ENCODE measurements at places on chromosomes 2 and 18.

- DNase-seq: no peak
Measured at GRCh38 chr2:177165061-177165583, 47.5 kb upstream of the HNRNPA3 start.

- no peak for DNase-seq
Measured at GRCh38 chr18:9890196-9890595, 4.4 kb downstream of the TXNDC2 start.

- no peak for DNase-seq
Measured at GRCh38 chr2:237435844-237436587, 22.1 kb upstream of the COL6A3 start.

DNA sequence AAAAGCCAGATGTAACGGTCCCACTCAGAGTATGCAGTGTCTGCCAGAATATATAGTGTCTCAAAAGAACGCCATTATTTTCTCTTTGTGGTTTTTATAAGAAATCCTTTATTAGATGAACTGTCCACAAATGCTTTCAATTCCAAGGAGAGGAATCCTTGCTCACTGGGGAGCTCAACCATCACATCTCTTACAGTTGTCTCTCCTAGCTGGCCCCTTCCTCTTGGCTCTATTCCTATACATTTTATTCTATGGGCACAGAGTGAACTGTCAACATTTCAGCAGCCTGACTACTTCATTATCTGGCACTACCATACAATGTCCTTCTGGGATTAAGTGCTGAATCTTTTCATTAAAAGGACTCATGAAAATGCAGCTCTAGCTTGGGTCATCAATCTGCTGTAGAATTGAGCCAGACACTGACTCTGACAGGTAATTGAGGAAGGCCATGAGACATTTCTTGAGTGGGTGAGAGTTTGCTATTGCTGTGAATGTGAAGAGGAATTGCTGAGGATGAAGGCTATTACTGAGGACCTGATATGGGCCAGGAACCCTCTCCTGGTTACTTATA is 96.5 kb upstream of the THOC1 start:
- no peak for DNase-seq

DNA sequence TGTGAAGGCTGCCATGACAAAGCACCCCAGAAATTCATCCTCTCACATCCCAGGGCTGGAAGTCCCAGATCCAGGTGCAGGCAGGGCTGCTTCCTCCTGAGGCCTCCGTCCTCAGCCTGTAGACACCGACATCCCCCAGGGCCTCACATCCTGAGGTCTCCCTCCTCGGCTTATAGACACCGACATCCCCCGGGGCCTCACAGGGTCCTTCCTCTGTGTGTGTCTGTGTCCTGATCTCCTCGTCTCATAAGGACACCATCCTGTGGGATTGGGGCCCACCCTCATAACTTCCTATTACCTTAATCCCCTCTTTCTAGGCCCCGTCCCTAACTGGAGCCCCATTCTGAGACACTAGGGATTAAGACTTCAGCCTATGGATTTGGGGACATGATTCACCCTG is 92.0 kb upstream of the SNTG2 start:
- no peak for DNase-seq

- DNase-seq: no peak
Measured at GRCh38 chr2:237324405-237324831, 89.5 kb downstream of the COL6A3 start.

GRCh38 chr2:10300328-10300920 is 2.3 kb upstream of the HPCAL1 start:
- no peak for DNase-seq

DNA sequence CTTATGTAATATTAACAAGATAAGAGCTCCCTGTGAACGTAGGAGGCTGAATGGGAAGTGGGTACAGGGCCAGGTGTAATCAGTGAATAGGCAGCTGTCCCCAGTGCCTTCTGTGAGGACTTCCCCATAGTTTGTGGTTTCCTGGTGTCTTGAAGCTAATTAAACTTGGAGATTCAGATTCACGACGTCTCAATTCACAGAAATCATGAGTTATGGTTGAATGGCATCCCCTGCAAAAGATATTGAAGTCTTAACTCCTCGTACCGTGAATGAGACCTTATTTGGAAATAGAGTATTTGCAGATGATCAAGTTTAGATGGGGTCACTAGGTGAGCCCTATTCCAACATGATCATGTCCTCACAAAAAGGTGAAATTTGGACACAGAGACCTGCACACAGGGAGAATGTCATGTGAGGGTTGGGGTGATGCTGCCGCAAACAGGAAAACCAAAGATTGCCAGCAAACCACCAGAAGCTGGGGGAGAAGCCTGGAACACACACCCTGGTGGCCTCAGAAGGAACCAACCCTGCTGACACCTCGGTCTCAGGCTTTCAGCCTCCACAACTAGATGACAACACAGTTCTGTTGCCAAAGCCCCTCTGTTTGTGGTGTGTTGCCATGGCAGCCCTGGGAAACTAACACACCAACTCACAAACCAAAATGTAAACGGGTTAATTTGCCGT is 13.2 kb downstream of the ARL4C start:
- no peak for DNase-seq

- DNase-seq: no peak
Measured at GRCh38 chr2:190441564-190441963, 33.4 kb downstream of the MFSD6 start.

DNA sequence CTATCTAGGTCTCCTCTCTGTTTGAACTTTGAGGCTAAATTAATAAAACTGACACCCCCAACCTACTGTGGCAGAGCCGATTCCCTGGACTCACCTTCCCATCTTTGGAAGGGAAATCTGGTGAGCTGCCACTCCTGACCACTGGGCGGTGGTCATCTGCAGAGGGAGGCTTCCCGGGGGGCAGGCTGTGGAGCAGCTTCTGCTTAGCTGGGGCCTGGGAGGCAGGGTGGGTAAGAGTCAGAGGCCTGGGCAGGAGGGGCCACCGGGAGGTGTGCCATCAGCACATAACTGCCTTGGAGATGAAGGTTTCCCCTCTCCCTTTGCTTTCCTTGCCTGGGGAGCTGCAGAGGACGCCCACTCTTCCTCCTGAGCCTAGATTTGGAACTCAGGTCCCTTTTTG is 2.3 kb upstream of the NPPC start:
- DNase-seq: no peak

DNA sequence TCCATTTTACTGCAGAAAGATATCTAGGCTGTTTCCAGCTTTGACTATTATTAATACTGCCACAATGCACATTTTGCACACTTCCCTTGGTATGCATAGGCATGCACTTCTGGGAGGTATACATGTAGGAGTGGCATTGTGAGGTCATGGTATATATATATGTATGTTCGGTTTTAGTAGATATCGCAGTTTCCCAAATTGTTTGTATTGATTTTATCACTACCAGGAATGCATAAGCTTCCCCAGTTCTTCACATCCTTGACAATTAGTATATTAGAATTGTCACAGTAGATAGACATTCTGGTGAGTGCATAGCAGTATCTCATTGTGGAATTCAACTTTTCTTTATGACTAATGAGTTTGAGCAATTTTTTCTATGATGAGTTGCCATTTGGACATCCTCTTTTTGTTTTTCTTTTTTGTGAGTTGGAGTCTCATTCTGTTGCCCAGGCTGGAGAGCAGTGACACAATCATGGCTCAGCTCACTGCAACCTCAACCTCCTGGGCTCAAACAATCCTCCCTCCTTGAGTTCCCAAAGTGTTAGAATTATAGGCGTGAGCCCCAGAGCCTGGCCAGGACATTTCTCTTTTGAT is 4.2 kb upstream of the GRB14 start:
- no peak for DNase-seq

DNA sequence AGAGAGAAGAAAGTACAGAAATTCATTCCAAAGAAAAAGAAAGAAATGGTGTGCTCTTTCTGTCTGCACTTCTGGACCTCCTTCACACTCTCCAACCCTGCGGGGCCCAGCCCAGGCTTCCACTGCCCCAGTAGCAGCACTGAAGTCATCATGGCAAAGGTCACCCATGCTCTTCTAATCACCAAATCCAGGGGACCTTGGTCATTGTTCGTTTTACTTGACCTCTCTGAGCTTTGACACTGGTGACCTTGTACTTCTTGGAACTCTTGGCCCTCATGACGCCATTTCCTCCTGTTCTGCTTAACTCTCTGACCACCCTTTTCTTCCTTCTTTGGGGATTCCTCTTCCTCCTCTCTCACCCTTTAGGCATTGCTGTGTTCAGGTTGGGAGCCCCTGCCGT is 105.6 kb downstream of the SMAD7 start:
- no peak for DNase-seq

GRCh38 chr18:44181951-44182747 is 498.5 kb upstream of the SETBP1 start:
- DNase-seq: no peak

DNA sequence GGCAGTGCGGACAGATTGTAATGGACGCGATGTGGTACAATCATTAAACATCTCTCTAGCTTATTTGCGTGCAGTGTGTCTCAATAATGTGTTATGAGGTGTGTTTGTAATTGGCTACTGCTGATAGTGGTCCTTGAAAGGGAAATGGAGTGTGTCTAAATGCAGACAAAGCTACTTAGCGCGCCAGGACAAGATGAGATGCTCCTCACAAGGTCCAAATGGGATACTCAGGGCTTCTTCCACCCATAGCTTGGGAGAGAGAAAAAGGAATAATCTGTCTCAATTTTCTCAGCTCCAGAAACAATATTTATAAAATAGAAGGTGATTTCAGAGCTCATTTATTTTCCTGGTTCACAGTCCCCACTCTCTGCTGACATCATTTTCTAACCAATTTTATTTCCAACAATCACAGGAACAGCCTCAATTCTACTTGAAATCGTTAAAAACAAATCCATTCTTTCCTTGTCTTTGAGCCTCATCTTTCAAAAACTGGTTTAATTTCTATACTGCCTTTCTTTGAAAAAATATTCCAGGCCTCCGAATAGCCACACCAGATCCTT is 28.5 kb downstream of the GALNT14 start:
- no peak for DNase-seq

GRCh38 chr2:86012007-86012712 is 93.5 kb downstream of the POLR1A start:
- DNase-seq: no peak

DNA sequence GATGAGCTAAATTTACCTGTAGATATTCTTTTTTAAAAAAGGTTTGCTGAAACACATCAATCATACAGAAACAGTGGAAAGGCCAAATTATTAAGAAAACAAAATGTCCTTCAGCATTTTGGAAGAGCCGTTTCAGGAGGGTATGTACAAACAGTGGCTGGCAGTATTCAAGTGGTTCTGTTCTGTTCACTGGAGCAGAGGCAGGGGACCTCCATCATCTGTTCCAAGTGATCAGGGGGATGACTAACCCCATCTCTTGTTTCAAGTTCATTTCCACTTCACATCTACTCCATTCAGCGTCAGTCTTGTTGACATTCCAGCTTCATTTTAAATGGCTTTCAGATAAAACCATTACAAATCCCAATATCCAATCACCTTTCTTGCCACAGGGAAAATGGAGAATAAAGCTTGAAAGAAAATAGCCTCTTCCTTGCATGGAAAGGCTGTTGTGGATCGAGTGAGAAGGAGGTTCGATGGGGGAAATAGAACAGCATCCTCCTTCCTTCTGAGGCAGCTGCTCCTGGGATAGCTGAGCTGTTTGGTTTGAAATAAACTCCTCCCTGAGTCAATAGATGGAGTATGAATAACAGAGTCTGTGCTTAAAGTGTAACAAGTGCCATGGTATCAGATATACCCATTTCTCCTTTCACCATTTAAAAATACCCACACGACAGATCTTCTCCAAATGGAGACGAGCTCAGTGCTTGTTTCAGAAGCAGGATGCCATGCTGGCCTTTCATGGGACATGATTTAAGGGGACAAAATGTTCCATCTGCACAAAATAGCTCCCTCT is 63.7 kb upstream of the OTOF start:
- DNase-seq: no peak

GRCh38 chr2:171703574-171704347 is 16.5 kb downstream of the DYNC1I2 start:
- no peak for DNase-seq

GRCh38 chr2:217206907-217207698 is 347.2 kb upstream of the TNP1 start:
- DNase-seq: no peak

DNA sequence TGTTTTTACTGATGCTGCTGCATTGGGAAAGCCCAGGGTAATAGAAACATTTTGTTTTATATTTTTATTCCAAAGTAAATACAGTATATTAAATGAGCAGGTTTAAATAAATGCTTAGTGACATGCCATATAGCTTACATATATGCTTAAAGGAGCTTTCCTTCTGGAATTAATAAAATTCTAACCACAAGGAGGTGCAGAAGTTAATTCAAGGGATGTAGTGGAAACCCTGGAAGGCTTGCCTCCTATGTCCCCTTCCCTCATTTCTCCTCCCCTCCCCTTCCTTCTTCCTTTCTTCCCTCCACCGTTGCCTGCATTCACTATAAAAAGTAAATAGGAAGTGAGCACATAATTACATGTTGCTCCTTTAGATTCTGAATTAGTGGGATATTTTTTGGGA is 96.3 kb downstream of the UBE2E3 start:
- no peak for DNase-seq

GRCh38 chr2:65443509-65444186 is 11.2 kb upstream of the SPRED2 start:
- DNase-seq: no peak

DNA sequence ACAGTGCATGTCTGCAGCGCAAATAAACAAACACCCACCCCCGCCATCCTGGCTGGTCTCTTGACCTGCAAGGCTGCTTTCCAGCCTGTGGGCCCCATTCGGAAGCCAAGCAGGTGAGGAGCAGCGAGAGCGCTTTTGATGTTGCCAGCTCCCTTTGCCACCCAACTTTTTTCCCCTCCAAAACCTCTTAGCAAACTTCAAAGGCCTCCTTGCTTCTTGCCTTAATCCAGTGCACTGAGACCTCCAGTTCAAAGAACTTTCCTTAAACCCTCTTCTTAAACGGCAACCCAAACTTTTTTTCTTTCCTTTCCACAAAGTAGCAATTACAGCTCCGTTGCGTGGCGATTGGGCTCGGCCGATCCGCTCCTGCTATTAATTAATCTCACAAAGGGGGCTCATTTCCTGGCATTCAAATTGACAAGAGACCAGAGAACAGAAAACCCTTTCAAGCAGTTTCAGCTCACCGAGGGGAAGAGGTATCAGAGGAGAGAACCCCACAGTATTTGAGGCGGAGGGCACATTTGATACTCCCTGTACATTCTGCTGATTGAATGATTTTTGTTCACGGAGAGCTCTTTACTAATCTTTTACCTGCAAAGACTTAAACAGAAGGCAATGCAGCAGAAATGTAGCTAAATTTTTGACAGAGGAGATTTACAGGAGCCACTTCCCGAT is 531.4 kb downstream of the TMEM182 start:
- no peak for DNase-seq

- DNase-seq: no peak
Measured at GRCh38 chr2:191115391-191115790, 35.4 kb downstream of the STAT4 start.

- DNase-seq: no peak
Measured at GRCh38 chr18:69936191-69936558, 11.5 kb downstream of the CD226 start.

- no peak for DNase-seq
Measured at GRCh38 chr2:54385271-54385670, 70.9 kb upstream of the SPTBN1 start.

- DNase-seq: no peak
Measured at GRCh38 chr2:29509397-29509796, 394.2 kb downstream of the CLIP4 start.
